ENCODE measurements at places on chromosomes 6 and 20.

DNA sequence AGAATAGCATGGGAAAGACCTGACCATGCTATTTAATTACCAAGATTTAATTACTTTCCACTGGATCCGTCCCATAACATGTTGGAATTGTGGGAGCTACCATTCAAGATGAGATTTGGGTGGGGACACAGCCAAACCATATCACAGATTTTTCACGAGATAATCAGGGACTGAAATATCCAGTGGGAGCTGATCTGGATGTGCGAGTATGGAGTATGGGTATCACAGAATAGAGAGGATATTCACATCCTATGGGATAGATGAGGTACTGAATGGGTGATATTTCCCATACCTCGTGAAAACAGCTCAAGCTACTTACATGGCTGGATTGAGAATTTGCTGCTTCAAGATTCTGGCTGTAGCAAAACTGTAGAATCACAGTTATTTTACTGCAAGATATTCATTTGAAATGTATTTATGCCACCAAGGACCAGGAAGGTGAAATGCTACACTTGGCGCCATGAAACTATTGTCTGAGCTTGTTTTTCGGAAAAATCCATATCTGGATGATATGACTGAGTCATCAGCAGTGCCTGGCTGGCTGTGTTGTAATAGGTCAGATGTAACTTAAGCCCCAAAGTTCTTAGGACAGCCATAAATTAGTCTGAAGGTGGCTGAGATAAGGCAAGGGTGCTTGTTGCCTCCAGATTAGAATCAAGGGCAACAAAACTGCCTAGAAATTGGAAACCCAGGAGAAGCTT lies 29.8 kb downstream of the KCNS1 start:
- no peak for DNase-seq

- no peak for DNase-seq
These were observed 245.0 kb downstream of the GMPR start for GRCh38 chr6:16483315-16483875.

GRCh38 chr6:110542311-110543024 lies 66.1 kb upstream of the SLC22A16 start:
- no peak for DNase-seq

DNA sequence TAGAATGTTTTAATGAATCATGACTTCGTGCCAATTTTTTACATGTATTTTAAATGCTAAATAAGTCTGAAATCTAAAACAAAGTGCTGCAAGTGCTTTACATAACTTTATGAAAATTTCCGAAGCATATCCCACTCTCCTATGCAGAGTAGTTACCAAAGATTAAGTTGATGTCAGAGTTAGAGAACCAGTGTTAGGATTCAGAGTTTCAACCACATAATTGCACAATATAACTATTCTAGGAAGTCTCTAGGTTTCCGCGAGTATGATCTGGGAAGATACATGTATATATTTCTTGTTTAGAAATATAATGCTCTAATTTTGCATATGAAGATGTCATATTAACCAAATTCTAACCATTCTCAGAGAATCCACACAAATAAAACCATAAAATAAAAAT lies 74.8 kb downstream of the ASCC3 start:
- DNase-seq, result no peak

- DNase-seq, result no peak
These were observed 186.8 kb downstream of the CDH26 start for GRCh38 chr20:60144974-60145527.

DNA sequence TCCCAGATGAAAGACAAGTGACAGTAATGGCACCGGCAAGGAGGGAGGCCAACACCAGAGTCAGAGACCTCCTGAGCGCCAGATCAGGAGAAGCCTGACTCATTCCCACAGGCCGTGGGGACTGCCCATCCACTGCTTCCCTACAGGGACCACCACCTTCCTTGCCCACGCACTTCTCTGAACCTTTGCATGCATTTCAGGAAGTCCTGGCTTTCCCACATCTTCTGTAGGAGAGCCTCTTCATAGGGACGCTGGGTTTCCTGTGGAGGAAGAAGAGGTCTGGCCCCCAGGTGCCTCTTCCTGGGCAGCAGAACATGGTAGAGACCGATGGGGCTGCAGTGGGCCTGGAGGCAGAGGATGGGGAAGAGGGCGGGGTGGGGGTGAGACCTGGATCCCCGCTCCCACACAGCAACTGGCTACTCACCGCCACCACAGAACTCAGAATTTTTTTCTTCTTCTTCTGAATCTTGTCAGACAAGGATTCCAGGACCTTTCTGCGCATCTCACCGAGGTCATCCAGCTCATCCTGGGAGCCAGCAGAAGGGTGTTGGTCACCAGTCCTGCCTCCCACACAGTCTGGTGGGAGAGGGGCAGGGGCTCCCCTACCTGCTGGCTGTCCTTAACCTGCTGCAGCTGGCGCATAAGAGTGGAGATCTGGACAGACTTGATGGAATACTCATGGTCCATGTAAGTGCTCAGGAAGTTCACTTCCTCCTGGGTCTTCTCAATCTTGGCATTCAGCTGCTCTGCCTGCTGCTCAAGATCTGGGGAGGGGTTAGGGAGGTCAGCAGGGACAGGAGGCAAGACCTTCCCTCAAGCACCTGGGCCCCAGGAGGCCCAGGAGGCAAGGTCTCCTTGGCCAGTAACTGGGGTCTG lies 13.7 kb downstream of the C20orf96 start:
- DNase-seq, result peak; percentile 12

GRCh38 chr6:20916086-20916485 lies 381.8 kb downstream of the CDKAL1 start:
- no peak for DNase-seq

- no peak for DNase-seq
These were observed 4.4 kb downstream of the SMIM13 start for GRCh38 chr6:11098004-11098403.

DNA sequence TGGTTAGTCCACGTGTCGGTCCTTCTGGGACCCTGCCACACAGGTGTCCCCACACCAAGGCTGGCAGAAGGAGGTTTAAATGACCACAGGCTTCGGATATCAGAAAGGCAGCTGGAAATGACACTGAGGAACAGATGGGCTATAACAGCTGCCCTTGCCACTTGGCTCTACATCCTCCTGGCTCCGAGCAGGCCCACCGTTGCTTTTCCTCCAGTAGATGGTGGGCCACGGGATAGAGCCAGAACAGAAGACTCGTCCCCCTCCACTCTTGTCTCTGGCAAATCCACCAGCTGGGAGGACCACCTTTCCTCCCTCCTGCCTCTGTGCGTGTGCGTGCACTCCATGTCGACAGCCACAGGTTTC lies 17.6 kb downstream of the WRNIP1 start:
- no peak for DNase-seq

DNA sequence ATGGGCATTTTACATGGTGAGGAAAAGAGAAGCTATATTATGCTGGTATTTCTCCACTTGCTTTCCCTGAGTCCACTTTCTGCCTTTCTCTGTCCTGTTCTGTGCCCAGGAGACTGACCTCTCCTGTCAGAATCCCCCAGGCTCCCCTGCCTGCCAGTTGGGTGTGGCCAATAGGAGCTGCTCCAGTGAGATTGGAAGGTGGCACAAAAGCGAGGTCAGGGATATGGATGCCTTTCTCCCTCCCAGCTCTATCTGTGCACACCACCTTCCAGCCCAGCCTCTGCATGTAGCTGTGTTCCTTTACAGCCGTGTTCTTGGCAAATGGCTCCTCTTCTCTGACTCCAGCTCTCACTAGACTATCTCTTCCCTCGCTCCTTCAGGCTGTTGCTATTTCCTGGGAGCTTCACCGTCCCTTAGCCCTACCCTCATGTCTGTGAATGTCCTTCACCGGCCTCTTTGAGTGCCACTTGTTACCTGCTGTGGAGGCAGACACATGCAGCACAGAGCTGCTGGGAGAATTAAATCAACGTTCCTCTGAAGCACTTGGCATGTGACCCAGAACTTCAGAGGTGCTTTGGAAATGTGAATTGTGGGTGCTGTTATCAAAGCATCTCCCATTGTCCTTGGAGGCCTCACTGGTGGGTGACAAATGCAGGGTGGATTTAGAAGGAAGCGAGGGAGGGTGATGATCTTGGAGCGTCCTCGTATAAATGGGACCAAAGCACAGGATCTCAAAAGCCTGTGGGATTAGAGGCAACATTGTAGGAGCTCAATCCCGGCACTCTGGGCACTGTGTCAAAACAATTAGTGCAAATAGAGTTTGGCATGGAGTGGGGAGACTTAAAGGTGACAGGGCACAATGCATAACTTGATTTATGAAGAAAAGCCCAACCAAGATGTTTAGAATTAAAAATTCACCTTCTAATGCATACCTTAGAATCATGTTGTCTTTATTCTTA lies 28.9 kb upstream of the RALGAPA2 start:
- DNase-seq, result no peak

- DNase-seq, result peak; percentile 36
These were observed 1.7 kb downstream of the SLC22A23 start for GRCh38 chr6:3455147-3455568.

- DNase-seq, result no peak
These were observed 40.3 kb upstream of the RALGAPA2 start for GRCh38 chr20:20752712-20753111.

DNA sequence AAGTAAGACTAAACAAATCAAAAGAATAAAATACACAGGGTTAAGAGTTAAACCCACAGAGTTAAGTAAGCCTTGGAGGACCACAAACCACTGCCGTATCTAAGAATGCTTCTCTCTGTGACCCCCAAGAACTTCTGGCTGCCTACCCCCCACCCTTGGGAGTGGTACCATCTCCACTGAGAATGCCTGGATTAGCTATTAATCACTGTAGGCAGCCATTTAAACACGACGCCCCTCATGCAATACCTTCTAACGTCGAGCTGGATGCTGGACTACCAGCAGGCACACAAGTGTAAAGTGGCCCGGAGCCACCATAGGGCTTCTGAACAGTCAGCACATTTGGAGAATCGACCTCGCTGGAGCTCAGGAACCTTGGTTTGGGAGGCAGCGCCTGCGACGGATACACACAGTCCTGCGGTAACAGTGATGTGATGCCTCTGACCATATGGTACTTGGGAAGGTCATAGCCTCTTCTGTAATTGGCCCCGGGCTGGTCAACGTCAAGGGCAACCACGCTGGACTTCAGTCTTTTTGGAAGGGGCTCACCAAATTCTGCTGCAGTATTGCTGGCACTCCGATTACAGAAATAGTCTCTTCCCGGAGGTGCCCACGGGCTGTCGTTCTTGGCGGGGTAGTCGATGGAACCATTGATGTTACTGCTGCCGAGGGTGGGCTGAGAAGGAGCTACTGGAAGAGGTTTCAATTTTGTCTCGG lies 18.0 kb downstream of the ZNF217 start:
- DNase-seq, result no peak

DNA sequence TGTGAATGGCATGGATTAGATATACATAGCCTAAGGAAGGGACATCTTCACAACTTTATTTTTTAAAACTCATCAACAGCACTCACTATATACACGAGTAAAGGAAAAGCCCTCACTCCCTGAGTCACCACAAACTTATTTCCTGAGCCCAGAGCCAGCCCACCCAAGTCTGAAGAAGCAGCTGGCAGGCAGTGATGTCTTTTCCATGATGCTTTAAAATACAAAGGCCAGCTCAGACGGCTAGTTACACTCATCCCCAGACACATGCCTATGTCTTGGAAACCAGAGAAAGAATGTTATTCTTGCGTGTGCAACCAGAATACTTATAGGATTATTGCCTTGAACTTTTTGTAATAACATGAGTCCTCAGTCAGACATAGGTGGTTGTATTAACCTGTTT lies 114.4 kb downstream of the ADGRG6 start:
- no peak for DNase-seq

DNA sequence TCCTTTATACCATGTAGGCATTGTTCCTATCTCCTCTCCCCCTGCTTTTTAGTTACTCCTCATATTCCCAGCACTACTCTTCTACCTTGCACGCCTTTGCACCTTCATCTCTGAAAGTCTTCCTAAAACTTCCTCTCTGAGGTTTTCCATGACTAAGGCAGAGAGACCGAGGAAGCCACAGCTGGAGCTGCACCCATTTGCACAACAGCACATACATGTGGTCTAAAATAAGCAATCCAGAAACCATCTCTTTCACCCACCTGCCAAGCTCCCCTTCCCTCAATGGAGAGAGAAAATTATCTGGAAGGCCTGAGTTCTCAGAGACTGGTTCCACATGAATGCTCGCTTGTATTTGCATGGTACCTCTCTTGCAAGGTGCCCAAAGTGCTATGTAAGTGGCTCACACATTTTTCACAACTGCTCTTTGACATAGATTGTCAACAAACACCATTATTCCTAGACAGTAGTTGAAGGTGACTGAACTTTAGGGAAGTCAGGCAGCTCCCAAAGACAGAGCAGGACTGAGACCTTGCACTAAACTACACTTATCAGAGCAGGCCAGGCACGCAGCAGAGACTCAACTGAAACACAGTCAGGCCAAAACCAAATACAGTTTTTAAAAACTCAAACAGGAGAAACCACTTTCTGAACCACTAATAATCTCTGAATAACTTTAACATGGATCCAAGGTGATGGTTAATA lies 313.2 kb downstream of the TFAP2A start:
- DNase-seq, result no peak

GRCh38 chr6:5199702-5200101 lies 61.0 kb downstream of the LYRM4 start:
- peak; percentile 36 for DNase-seq

GRCh38 chr6:41457303-41457670 lies 88.9 kb upstream of the FOXP4 start:
- DNase-seq, result no peak
